ENCODE measurements at places on chromosomes 16 and 17. TPM values are rescaled to one million over a fixed set of nuclear protein-coding genes. Genes with fewer than 3 reads are reported as not detected.
A peak's percentile ranks its signal among the peaks of the same experiment; 100 is the strongest.

- DNase-seq = no peak
Observed at GRCh38 chr17:65751263-65751662, 189.8 kb upstream of the AXIN2 start.

GRCh38 chr16:3696425-3697218, 20.7 kb downstream of the TRAP1 start:
- DNase-seq = no peak

- DNase-seq = peak; percentile 73
Observed at GRCh38 chr17:50479522-50480141, 972 bp downstream of the RSAD1 start.

GRCh38 chr17:8253801-8254200, 4.7 kb downstream of the PFAS start:
- no peak for DNase-seq

- DNase-seq = no peak
Observed at GRCh38 chr16:84785843-84786581, 33.8 kb upstream of the CRISPLD2 start.

GRCh38 chr16:9429646-9430330, 338.3 kb downstream of the HAPSTR1 start:
- no peak for DNase-seq

GRCh38 chr17:83133302-83134121, 54.1 kb downstream of the METRNL start:
- DNase-seq = no peak

DNA sequence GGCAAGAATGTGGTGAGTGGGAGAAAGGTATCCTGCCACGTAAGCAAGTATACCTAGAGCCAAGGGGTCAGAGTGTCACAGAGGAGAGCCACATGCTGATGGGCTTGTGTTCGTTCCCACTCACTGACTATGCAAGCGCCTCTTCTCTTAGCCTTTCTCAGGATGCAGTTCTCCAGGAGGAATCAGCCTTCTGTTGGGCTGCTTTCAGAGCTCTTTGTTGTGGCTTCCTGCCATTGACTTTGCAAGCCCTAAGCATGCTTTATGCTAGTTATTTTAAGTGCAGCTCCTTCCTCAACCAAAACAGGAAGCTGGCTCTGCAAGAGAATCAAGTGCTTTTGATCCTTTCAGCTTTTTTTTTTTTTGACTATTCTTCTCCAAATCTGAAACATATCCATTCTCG, 66.6 kb downstream of the SIAH1 start:
- DNase-seq = peak; percentile 75

GRCh38 chr16:47136099-47136842, 7.5 kb downstream of the NETO2 start:
- no peak for DNase-seq

- DNase-seq = no peak
Observed at GRCh38 chr17:50364061-50364458, 8.9 kb downstream of the MRPL27 start.

KRTAP3-1 gene
- not detected for total RNA-seq

ADGRG1 gene
- total RNA-seq = 2.2 TPM

PTGES3L gene
- total RNA-seq = 0.22 TPM

CHCT1 gene
- not detected for total RNA-seq

TMEM95 gene
- not detected for total RNA-seq

LGALS9 gene
- total RNA-seq = 233 TPM

SLX4 gene
- total RNA-seq = 13.2 TPM

ABCC6 gene
- not detected for total RNA-seq

SAMD14 gene
- 0.07 TPM for total RNA-seq

NT5M gene
- total RNA-seq = 7.6 TPM
